ENCODE measurements at places on chromosomes 13 and 19.

- DNase-seq = no peak
These were observed 31.8 kb downstream of the RAB20 start for GRCh38 chr13:110529522-110530311.

DNA sequence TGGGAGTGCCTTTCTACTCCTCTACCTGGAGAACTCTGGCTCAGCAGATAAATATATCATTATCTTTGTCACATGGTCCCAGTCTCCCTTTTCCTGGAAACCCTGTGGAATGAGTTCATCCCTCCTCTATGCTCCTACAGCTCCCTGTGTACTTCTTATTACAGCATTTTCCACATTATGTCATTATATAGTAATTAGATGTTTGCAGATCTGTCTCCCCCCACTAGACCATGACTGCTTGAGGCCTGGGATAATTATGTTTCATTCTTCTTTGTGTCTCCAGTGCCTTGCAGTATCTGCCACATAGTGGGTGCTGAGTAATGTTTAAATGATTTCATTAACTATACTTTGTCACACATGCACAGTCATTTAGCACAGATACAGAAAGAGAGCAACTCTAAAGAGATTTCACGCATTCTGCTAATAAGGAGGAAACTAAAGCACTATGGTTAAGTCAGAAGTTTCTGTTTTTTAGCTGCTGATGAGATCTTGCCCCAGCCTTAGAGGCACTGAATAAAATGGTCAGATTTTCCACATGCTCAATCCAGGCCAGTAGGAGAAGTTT, 66.1 kb upstream of the DIAPH3 start:
- DNase-seq = no peak

DNA sequence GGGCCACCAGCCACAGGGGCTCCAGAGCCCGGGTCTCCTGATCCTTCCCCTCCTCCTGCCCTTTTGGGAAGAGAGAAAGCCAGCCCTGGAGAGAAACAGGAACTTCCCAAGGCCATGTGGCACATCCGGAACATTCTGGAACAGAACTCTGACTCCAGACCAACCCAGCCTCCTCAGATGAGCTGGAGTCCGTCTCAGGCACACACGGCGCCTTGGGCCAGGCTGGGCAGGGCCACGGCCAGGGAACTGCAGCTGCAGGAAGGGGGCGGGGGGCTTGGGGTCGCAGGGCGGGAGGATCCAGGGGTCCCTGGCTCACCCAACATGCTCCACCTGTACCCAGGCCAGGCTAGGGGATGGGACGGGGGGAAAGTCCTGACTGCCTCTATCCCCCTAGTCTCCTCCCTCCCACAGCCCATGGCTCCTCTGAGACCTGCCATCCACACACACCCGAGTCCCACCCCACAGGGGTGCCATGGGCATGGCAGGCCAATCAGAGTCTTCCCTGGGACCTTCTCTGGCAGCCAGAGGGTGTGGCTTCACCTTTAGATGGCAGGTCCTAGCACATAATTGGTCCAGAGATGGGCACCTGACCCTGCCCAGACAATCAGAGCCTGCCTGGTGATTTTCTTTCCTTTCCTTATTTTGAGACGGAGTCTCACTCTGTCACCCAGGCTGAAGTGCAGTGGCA, 22.9 kb downstream of the SBNO2 start:
- no peak for DNase-seq

GRCh38 chr13:75507027-75508001, 25.3 kb upstream of the TBC1D4 start:
- no peak for DNase-seq

DNA sequence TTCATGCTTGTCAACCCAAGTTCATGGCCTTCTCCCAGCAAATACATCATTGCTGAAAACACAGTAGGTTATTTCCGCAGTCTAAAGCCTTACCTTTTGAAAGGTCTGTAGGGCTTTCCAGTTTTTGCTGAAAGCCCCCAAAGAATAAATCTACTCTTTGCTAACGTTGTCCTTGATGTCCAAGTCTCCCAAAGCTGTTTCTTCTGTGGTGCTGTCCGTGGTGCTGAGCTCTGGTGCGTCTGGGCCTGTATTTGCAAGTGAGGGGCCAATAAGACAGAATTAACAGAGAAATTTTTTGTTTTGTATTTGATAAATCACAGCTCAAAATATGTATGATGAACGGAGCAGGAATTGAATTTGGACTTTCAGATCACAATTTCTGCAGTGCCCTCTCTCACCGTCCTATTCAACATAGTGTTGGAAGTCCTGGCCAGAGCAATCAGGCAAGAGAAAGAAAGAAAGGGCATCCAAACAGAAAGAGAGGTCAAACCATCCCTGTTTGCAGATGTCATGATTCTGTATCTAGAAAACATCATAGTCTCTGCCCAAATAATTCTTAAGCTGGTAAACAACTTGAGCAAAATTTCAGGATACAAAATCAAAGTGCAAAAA, 9.8 kb upstream of the LGALS16 start:
- peak; percentile 9 for DNase-seq

- peak; percentile 7 for DNase-seq
These were observed 4.9 kb upstream of the SGCG start for GRCh38 chr13:23175920-23176319.

DNA sequence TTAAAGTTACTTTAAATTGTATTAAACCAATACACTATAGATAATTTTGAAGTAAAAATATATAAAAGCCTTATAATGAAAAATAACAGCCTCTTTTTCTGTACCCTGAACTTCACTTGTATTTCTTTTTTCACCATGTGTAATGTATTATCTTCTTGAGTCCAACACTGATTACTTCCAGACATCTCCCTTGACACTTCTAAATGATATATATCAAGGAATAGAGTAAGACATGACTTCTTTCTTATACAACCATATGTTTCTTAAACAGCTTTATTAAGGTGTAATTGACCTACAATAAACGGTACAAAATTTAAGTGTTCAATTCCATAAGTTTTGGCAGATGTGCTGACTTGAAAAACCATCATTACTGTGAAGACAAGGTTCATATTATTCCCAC, 531.9 kb downstream of the OLFM4 start:
- no peak for DNase-seq

- DNase-seq = no peak
These were observed 8.0 kb downstream of the COG6 start for GRCh38 chr13:39663508-39663907.

GRCh38 chr13:48216204-48216711, 16.7 kb upstream of the ITM2B start:
- no peak for DNase-seq

DNA sequence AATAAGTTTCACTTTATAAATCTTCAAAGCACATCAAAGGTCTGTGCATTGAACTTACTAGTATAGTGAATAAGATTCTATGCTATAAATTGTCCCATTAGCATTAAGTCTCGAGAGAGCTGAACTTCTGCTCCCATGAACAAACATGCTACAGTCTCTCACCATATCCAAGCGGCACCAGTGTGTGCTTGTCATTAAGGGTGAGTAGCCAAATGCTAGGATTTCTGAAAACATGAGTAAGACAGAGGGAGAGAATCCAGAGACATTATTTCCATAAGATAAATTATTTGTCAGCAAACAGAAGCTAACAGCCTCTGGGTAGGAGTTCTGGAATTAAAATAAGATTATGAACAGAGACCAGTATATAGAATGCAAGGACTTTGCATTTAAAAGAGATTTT, 2882.5 kb downstream of the PCDH9 start:
- DNase-seq = no peak

DNA sequence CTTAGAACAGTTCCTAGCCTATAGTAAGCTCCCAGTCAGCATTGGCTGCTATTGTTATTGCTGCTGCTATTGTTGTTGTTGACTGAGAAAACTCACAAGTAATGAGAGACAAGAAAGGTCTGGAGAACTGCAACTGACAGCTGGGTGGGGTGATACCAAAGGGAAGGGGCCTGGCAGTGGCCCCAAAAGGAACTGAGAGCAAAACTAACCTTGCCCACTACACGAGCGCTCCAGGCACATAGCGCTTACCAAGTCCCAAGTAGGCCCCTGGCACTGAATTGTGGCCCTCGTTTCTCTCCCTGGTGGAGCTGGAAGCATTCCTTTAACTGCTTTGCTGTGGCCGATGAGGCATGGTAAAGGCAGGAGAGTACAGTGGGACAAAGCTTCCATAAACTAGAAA, 59.7 kb downstream of the KCTD12 start:
- no peak for DNase-seq

DNA sequence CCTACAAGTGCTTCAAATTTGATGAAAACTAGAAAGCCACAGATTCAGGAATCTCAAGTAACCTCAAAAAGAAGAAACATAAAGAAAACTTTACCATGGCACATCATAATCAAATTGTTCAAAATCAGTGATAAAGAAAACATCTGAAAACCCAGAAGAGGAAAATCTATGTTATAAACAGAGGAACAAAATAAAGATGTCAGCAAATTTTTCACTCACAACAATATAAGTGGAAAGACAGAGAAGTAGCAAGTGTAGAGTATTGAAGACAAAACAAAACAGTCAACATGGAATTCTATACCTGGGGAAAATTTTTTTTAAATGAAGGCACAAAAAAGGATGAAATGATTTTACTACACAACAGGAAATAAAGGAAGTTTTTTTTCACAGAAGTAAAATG, 470.9 kb downstream of the DACH1 start:
- DNase-seq = no peak

DNA sequence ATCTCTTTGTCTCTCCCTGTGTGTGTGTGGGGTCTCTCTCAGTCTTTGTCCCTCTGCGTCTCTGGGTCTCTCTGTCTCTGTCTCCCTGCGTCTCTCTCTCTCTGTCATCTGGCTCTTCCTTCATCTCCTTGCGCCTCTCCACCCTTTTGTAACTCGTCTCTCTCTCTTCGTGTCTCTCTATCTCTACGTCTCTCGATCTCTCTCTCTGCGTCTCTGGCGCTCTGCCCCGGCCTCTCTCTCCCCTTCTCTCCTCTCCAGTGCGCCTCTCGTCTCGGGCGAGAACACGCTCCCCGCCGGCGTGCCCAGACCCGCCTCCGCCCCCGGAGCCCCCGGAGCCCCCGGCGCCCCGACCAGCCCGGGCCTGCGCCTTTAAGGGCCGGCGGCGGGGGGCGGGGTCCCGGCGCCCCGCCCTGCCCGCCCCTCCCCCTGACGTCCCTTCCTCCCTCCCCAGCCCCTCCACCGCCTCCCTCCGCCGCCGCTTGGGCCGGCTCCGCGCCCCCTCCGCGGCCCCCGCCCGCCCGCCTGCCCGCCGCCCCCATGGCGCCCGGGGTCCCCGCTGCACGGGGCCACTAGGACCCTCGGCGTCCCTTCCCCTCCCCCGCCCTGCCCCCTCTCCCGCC, at the start of gene MARK4:
MARK4 (plus strand) TSS at position 440 of the 620 bp plus-strand sequence. CDS start 318 bp downstream, outside the sequence.
- no peak for DNase-seq

GRCh38 chr13:114105521-114106225, 26.8 kb downstream of the RASA3 start:
- no peak for DNase-seq

DNA sequence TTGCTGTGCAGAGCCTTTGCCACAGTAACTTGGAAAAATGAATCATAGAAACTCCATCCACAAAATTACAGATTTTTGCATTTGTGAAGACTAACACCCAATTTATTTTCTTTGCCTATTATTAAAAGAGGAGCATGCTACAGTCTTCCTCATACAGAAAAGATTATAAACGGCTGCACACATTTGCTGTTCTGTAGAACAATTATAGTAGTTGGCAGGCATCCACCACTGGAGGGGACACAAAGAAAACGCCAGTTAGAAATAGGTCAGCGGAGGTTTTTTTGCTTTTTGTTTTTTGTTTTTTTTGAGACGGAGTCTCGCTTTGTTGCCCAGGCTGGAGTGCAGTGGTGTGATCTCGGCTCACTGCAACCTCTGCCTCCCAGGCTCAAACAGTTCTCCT, 51.6 kb downstream of the SACS start:
- DNase-seq = no peak

DNA sequence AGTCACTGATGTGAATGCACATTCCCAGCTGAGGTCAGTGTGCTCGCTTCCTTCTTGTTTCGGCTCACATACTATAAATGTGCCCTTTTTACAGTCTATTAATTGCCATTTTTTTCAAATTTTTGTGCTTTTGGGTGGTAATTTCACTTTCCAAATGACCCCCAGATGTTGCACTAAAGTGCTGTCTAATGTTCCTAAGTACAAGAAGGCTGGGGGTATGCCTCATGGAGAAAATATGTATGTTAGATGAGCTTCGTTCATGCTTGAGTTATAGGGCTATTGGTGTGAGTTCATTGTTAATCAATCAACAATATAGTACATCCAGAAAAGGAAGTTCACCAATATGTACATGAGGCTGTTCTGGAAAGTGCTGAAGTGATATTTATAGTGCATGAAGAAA, 84.7 kb downstream of the KL start:
- no peak for DNase-seq

DNA sequence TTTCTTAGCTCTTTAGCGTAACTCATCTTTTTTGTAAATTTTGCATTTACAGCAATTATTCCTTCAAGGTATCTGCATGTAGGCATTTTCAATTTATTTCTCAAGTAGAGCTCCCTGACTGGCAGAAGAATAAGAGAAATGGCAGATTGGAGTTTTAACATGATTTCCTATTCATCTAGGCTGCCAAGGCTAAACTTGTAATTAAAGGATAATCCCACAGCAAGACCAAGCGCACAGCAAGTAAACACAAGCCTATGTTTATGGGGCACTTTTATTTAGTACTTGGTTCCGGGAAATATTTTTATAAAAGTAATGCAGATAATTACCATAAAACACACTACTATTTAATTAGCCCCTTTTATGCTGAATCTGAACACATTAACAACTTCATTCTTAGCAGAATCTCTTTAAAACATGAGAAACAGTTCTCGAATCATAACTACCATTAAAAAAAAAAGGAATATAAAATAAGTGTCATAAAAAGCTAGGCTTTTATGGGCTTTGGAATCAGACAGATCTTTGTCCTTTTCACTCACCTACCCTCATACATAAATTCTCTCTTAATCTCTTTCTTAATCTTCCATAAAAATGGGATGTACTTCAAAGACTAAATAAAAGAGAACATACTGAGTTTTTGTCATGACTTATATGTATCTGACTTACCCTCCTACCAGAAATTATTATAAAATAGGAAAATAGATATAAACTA, 961.6 kb upstream of the MIR17HG start:
- no peak for DNase-seq

All from kidney capillary endothelial cell (primary cell).